Endodermal cell (in vitro differentiated cells): ENCODE measurements at places on chromosomes 4 and X. TPM values are rescaled to one million over a fixed set of nuclear protein-coding genes. Genes with fewer than 3 reads are reported as not detected.

Gene ITGB1BP2
- 3.3 to 6.8 TPM (median 4.1 TPM) in 3 replicates for total RNA-seq

Gene DDX53
- total RNA-seq, result not detected in 3 replicates

Gene PDE6B
- 11.9 and 14.6 TPM in 2 replicates for total RNA-seq

Gene MAPK10
- 59.7 and 70.2 TPM in 2 replicates for total RNA-seq

DNA sequence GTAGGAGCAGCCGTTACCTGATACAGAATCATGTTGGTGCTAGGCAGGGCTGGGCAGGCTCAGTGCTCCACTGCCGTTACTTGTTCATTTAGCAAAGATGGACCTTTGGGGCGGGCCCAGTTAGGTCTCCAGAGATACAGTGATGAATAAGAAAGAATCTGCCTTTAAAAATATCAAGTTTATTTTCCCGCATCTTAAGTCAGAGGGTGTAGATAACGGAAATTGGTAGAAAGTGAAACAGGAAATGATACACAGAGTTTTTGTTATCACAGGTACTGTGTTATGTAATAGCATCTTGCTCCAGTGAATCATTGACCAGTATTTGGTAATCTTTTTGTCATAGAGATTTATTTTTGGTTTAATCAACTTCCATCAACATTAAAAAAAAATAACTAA, 5.5 kb downstream of the TMEM131L start:
- no peaks in the 10 kb centered on the region for H3K36me3 ChIP-seq
- H3K27ac ChIP-seq, result no peak overlapping the region
- no peak overlapping the region for H3K4me3 ChIP-seq
- DNase-seq, result no peak
- no peaks in the 10 kb centered on the region for H3K27me3 ChIP-seq

GRCh38 chr4:69759189-69759604, 1.2 kb downstream of the SULT1B1 start:
- DNase-seq, result no peak
- H3K4me1 ChIP-seq, result no peaks in the 10 kb centered on the region
- no peaks in the 10 kb centered on the region for H3K36me3 ChIP-seq

- no peaks in the 10 kb centered on the region for H3K27me3 ChIP-seq
- H3K4me3 ChIP-seq, result no peak overlapping the region
- no peak overlapping the region for H3K27ac ChIP-seq
- peak; percentile 69 for DNase-seq
Measured at GRCh38 chrX:119698845-119699244, 5.9 kb upstream of the SEPTIN6 start.
